ENCODE measurements at places on chromosomes 3 and 15.

- DNase-seq, result no peak
Observed at GRCh38 chr3:171385086-171385485, 75.1 kb downstream of the TNIK start.

DNA sequence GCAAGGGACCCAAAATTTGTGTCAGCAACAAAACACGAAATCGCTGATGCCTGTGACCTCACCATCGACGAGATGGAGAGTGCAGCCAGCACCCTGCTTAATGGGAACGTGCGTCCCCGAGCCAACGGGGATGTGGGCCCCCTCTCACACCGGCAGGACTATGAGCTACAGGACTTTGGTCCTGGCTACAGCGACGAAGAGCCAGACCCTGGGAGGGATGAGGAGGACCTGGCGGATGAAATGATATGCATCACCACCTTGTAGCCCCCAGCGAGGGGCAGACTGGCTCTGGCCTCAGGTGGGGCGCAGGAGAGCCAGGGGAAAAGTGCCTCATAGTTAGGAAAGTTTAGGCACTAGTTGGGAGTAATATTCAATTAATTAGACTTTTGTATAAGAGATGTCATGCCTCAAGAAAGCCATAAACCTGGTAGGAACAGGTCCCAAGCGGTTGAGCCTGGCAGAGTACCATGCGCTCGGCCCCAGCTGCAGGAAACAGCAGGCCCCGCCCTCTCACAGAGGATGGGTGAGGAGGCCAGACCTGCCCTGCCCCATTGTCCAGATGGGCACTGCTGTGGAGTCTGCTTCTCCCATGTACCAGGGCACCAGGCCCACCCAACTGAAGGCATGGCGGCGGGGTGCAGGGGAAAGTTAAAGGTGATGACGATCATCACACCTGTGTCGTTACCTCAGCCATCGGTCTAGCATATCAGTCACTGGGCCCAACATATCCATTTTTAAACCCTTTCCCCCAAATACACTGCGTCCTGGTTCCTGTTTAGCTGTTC, 34.9 kb downstream of the CHDH start:
- DNase-seq, result no peak

- DNase-seq, result no peak
Observed at GRCh38 chr3:42036483-42036823, 54.7 kb upstream of the TRAK1 start.

GRCh38 chr15:31324806-31325594, 1.6 kb upstream of the KLF13 start:
- no peak for DNase-seq

DNA sequence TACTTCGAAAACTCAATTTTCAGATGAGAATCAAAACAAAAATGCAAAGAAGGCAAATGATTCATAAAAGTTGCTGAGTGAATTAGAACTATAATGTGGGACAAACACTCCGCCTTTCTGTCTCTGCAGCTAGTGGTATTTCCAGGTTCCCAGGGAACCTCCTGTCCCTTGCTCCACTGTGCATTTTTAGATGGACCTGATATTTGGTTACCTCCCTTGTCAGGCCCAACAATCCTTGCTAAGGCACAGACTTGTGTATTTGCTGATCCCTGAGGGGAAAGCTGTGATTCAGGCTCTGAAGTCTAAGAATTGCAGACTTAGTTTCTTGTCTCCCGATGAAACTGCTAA, 162.7 kb downstream of the LPP start:
- no peak for DNase-seq

GRCh38 chr3:60047426-60048200, 997.8 kb upstream of the CFAP20DC start:
- DNase-seq, result no peak

DNA sequence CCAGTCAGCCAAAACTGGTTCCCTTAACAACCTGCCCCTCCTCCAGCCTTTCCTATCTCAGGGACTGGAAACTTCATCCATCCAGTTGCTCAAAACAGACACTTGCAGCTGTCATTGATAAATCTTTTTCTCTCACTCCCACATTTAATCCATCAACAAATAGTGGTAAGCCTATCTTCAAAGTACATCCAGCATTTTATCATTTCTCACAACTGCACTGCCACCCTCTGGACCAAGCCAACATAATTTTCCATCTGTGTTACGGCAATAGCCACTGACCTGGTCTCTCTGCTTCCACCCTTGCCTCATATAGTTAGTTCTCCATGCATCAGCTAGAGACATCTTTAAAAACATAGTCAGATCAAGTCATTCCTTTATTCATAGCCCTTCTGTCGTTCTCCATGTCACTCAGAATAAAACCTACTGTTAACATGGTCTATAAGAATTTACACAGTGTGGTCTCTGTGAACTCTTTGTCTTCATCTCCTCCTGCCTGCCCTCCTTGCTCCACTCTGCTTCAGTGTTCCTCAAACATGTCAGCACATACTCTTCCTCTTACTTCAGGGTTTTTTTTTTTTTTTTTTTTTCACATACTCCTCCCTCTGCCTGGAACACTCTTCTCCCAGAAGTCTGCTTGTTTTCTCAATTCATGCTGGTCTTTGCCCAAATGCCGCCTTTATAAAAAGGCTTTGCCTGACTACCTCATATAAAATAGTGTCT, 102.5 kb upstream of the COL6A5 start:
- no peak for DNase-seq

GRCh38 chr3:157285966-157286365, 126.0 kb upstream of the CCNL1 start:
- DNase-seq, result no peak

GRCh38 chr3:40009991-40010390, 200.6 kb downstream of the MYRIP start:
- DNase-seq, result no peak

DNA sequence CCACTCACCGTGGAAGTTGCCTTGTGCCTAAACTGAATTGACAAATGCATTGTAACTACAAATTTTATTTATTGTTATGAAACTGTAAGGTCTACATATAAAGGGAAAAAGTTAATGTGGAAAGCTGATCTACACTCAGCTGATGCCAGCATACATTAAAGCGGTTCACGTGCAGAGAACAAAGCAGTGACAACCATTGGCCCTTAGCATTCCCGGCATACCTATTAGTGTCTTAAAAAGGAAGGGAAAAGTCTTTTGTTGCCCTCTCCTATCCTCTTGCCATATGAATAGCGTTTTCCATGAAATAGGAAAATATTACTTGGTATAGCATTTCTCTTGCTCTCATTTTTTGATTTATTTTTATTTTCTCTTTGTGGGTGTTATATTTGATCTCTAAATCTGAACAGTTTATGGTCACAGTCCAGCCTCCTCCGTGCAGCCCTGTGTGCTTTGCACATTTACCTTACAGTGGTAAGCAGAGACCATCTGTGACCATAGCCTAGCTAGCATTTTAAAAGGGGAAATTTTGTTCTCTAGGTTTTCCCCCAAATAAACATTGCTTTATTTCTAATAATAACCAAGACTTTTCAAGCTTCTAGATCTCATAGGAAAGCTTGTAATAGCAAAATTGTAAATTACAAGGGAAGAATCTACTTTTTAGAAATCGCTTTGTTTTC, 89.7 kb upstream of the CGNL1 start:
- DNase-seq, result no peak

- no peak for DNase-seq
Observed at GRCh38 chr3:156720826-156721225, 46.4 kb downstream of the TIPARP start.

DNA sequence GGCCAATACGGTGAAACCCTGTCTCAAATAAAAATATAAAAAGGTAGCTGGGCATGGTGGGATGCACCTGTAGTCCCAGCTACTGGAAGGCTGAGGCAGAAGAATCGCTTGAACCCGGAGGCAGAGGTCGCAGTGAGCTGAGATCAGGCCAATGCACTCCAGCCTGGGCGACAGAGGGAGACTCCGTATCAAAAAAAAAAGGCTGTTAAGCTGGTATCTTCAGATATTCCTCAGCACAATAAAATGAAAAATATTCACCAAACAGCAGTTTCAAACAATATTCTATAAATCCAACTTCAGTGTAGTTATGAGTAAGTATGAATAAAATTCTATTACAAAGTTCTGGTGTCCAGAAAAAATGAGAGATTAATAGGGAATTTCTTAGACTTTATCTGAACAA, 14.2 kb downstream of the DENND4A start:
- DNase-seq, result no peak

DNA sequence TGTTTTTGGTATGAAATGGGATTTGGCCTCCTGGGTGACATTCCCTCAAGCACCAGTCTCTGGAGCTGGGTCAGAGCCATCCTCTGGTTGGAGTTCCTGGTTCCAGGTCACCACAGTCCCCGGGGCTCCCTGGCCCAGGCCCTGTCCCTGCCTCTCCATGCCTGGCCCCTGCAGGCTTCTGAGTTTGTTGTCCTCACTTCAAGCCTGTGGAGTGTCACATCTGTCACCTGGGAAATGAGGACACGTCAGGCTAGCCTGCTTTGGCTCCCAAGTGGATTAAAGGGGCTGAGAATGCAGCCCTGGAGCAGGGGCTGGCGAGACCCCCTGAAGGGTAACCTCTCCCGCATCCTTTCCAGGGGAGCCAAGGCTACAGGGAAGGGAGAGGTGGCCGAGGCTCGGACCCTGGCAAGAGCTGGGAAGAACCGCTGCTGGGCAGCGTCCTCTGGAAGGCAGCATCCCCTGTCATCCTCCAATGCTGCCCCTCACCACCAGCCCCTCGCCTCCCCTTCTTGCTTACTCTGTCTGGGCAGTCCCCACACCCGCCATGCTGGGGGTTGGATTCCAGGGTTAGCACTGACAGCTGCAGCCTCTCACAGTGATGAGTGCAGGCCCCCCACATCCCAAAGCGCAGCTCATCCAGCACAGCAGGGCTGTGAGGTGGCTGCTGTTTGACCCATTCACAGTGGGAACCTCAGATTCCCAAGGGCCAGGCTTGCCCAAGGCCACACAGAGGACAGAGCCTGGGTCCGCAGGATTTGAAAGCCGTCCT, 75.5 kb upstream of the IQSEC1 start:
- no peak for DNase-seq

GRCh38 chr3:128548426-128549282, 55.7 kb upstream of the GATA2 start:
- no peak for DNase-seq

DNA sequence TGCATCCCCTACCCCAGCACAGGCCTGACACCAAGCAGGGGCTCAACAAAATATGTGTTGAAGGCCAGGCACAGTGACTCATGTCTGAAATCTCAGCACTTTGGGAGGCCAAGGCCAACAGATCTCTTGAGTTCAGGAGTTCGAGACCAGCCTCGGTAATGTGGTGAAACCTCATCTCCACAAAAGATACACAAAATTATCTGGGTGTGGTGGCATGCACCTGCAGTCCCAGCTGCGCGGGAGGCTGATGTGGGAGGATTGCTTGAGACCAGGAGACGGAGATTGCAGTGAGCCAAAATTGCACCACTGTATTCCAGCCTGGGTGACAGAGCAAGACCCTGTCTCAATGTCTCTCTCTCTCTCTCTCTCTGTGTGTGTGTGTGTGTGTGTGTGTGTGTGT, 30.7 kb upstream of the CYP11A1 start:
- DNase-seq, result no peak

DNA sequence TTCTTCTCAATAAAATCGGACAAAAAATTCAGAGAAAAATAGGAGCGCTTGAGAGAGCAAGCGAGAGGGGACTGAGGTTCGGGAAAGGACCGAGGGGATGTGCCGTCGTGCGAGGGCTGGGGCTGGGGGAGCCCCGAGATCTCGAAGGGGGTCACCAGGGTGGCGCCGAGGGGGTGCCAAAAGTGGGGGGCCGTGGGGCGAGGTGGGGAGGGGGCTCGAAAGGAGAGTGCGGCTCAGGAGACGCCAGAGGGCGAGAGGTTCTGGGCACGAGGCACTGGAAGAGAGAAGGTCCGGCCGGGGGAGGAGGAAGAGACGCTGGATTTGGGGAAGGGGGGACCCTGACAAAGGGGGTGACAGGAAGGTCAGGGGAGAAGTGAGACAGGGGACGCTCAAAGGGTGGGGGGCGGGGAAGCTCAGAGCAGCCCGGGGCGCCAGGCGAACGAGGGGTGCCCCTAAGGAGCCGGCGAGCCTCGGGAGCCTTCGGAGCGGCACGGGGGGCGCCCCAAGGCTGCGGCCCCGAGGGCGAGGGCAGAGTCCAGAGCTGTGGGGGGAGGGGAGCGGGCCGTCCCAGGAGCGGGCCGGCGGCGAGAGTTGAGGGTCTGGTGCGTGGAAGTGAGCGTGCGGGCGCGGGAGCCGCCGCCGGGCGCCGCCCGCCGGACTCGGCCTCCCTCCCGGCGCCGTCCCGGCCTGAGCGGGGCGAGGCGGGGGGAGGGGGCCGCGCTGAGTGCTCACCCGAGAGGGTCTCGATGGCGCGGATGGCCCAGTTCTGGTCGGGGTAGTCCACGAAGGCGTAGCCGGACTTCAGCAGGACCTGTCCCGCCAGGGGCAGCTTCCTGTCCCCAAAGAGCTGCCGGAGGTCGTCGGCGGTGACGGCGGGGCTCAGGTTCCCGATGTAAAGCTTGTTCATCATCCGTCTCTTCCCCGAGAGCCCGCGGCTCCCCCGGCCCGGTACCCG, 514 bp downstream of the IGF2BP2 start:
- DNase-seq, result peak; percentile 11

DNA sequence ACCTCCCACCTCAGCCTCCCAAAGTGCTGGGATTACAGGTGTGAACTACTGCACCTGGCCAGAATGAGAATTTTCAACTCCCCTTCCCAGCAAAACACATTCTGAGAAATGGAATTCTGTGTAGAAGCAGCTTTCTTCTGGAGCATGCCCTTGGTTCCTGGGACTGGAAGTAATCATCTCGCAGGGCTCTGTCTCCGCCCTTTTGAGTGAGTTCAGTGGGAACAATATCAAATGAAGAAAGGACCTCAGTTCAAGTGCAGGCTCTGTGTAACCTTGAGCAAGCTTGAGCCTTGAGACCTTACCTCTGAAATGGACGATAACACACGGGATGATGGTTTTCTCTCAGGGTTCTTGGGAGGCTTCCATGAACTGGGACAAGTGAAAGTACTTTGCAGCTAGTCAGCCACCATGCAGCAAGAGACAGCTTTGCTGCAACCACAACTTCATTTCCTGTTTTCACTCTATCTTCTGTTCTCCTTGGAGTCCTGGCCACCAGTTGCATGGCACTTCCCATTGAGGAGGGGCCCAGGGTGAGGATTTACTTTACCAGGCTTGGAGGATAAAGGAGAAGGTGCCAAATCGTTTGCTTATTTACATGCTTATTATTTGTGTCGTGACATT, 35.7 kb upstream of the IGF1R start:
- no peak for DNase-seq

GRCh38 chr3:45830121-45830520, 11.8 kb downstream of the LZTFL1 start:
- DNase-seq, result no peak

- no peak for DNase-seq
Observed at GRCh38 chr3:71547249-71548198, 36.0 kb downstream of the FOXP1 start.

DNA sequence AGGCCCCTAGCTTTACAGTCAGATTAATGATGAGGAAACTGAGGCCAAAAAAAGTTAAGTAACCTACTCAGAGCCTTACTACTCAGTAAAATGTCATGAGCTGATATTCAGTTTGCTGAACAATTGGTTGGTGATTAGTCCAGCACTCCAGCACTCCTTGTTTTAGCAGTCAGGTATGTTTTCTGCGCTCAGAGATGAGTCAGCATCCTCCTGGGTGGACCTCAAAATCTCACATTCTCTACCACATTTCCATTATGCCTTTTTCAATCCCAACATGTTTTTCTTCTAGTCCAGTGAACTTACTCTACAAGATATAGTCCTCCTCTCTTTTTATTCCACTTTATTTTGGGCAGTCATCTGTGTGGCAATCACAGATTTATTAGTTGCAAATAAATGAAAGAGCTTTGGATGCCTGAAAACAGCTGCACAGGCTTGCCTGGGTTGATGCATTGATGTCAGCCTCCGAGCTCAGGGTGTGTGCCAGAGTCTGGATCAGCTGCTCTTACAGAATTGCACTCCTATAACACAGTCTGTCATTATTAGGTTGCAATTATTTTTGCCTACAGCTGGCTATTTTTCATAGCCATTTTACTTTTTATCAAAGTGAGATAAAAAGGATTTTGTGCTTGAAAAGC, 133.2 kb downstream of the ARPP21 start:
- no peak for DNase-seq

Measured in stimulated activated CD4-positive, alpha-beta T cell treated with anti-CD3 and anti-CD28 coated beads, Interleukin-4, amount 100 ng/mL, for 24 hours (primary cell).